GM23338 (cell line): ENCODE measurements at places on chromosomes 7 and 10.

GRCh38 chr7:49166441-49166840, 242.1 kb downstream of the CDC14C start:
- peak; percentile 71 for DNase-seq

- no peak for DNase-seq
Observed at GRCh38 chr10:126235091-126235978, 152.9 kb downstream of the ADAM12 start.

- DNase-seq, result peak; percentile 53
Observed at GRCh38 chr7:98110249-98111022, 3.8 kb downstream of the LMTK2 start.

GRCh38 chr10:131102676-131103075, 208.8 kb downstream of the TCERG1L start:
- no peak for DNase-seq

- no peak for DNase-seq
Observed at GRCh38 chr7:77866370-77866769, 67.8 kb downstream of the PHTF2 start.

DNA sequence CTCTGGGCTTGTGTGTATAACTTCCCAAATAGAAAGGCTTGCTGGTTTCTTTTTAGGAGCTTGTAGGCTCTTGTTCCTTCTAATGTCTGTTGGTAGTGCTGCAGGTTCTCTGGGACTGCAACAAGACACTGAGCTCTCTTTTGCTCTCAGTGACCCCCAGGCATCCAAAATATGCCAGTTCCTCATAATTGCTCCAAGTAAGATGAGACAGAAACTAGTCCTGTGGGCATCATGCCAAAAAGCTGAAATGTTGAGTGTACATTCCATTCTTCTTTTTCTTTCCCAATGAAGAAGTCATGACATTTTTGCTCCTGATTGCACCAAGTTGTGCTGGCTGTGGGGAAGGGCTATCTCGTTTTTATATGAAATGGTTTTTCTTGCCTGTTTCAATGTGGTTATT, 7.1 kb upstream of the BTBD16 start:
- DNase-seq, result no peak

- peak; percentile 16 for DNase-seq
Observed at GRCh38 chr10:8035006-8035640, 19.4 kb upstream of the GATA3 start.

DNA sequence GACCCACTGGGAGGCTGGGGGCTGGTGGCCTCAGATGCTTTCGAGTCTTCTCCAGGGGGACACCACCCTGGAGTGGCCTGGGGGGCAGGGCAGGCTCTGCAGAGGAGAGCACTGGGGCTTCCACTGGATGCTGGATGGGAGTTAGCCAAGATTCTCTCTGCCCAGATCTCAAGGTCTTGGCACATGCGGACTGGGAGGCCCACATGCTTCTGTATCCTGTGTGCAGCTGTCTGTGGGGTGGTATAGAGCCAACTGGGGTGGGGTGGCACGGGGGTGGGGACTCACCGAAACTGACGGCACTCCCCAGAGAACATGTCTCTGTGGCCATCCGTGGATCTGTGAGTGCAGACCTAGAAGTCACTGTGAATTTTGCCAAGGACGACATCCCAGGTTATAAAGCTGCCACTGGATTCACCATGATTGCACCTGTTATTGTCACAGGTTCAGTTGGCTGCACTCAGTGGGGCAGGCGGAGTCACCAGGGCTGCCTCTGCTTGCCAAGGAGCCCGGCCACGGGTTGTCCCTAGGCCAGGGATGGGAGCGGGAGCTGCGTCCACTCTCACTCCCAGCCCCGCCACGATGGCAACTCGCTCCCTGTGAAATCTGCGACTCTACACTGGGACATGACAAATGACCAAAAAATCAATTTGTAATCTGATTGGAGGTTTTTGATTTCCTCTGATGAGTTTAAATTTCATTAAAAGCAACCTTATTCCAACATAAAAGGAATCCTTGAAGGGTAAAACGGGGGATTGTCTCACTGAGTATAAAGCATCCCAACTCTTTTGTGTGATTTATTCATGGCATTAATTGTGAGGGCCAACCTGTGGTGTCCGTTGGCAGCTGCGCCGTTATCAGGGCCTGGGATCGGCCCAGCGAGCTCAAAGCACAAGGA, 131.3 kb downstream of the EBF3 start:
- no peak for DNase-seq

DNA sequence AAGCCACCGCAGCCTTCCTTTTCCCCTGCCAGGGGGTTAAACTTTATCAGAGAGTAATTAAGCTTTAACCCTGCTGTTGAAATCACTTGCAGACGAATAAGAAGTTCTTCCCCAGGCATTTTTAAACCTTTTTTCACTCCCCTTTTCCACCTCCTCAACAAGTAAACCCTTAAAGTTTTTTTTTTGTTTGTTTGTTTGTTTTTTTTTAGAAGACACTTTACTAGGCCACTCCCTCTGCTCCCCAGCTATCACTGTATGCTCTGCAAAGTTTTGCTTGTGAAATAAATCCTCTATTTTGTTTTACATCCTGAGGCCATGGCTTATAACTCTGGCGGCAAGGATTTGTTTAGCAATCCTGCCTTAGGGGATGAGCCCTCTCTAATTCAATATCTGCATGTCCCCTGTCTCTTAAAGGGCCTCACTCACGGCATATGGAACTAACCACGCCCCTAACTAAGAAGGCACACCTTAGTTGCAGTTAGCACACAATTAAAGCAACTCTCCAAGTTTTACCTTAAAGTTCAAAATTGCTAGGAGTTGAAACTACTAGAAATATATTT, 1354.7 kb upstream of the LRRTM3 start:
- peak; percentile 64 for DNase-seq

- DNase-seq, result peak; percentile 92
Observed at GRCh38 chr7:51187941-51188340, 128.7 kb downstream of the COBL start.

GRCh38 chr7:41007351-41007751, 695.5 kb downstream of the INHBA start:
- DNase-seq, result no peak

- DNase-seq, result no peak
Observed at GRCh38 chr10:129921801-129922597, 42.1 kb downstream of the EBF3 start.

GRCh38 chr7:69105981-69106380, 492.3 kb upstream of the AUTS2 start:
- no peak for DNase-seq

GRCh38 chr7:122485856-122486255, 181.3 kb upstream of the FEZF1 start:
- no peak for DNase-seq

DNA sequence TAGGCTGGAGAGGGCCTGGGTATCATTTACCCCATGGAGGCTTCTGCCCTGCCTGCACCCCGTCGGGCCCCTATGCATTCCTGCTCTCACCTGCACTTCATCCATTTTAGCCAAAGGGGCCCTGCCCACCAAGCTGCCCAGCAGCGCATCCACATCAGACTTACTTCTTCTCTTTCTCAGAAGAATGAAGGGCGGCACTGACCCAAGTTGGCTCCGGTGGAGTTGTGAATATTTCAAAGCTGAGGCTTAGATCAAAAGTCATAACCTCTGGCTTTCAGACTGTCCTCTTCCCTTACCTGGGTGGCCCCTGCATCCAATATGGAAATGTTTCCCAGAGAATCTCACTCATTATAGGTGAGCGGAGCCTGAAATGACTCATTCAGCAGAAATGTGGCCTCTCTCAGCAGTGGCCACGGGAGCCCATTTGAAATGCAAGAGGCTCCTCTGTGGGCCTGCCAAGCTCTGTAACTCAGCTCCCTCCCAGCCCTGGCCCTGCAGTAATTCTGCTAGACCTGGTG, 117.6 kb upstream of the TCF7L2 start:
- peak; percentile 96 for DNase-seq

DNA sequence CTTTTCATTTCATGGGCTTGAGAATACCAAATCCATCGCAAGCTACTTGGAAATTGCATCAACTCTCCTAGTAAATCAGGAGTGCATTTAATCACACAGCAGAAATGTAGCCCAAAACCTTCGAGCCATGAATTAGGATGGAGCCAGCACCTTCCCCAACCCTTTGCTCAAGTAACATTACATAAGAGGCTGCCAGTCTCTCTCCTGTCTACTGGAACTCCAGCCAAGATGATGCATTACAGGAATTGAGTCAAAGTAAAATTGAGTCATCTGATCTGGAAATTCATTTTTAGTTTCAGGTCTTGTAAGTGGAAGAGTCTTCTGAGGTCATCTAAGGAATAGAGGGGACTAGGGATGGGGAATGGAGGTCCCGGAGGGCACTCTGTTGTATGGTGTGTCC, 69.7 kb upstream of the FHIP2A start:
- no peak for DNase-seq

DNA sequence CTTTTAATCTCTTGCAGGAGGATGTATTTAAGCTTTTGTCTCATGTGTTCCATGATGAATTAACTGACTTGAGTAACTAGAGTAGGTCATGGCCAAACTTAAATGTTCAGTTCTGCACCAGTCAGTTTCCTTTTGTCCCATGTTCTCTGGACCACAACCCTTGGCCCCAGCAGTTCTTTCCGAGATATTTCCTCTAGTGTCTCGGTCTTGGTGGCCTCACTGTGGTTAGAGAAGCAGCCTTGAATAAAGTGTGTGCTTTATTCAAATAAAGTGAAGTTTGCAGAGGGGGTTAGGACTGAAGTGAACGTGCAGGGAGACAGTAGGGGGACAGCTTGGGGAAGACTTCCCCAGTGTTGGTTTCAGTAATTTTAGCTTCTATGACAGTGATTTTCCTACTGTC, 9.3 kb downstream of the ZNF212 start:
- no peak for DNase-seq

DNA sequence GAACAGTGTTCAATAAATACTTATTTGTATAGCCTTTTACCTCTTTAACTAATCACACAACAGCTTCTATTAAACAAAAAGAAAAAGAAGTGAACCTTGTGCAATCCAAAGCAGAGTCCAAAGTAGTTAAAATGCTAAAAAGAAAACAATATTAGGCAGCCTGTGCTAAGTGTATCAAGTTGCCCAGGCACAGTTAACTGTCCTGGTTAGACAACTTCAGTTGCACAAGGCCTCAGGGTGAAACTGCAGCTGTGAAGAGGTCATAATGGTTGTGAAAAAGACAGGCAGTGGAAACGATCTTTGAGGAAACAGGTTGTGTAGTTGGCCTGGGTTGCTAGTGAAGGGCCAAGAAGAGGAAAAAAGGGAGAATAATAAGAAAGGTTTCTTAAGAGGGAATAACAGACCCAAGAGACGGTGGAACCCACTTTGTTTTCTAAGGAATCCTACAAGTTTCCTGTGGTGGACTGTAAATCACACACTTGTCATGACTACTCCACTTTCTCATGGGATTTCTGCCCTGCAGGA, 6.0 kb upstream of the CROT start:
- DNase-seq, result no peak

GRCh38 chr7:102860351-102860811, 52.4 kb upstream of the LRRC17 start:
- no peak for DNase-seq

- DNase-seq, result peak; percentile 25
Observed at GRCh38 chr10:113665806-113666354, 2.0 kb upstream of the NRAP start.

- DNase-seq, result peak; percentile 98
Observed at GRCh38 chr7:100835903-100836811, 8.8 kb upstream of the EPHB4 start.

GRCh38 chr7:150952331-150953050, 25.6 kb downstream of the KCNH2 start:
- no peak for DNase-seq

DNA sequence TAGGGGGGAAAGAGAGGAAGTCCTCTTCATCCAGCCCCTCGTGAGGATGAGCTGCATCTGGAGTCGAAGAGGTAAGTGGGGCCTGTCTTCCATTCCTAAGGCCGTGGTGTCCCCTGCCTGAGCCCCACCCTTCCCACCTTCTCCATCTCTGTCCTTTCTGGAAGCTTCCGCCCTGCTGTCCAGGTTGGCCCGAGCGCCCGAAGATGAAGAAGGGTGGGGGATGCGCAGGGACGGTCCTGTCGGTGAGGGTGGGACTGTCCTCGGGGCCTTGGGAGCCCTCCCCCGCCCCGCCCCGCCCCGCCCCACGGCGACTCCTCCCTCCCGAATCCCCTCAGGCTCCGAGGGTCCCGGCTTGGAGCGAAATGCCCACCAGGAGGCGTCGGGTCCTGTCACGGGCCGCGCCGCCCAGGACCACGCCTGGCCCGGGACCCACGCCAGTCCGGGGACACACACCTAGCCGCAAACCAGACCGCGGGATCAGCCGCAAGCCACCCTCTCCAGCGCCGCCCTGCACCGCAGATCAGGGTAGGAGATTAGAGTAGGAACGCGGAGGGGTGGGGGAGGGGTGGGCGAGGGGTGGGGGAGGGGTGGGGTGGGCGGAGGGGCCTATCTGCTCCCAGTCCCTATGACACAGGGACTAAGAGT, 15.3 kb downstream of the GPRIN2 start:
- DNase-seq, result peak; percentile 89

DNA sequence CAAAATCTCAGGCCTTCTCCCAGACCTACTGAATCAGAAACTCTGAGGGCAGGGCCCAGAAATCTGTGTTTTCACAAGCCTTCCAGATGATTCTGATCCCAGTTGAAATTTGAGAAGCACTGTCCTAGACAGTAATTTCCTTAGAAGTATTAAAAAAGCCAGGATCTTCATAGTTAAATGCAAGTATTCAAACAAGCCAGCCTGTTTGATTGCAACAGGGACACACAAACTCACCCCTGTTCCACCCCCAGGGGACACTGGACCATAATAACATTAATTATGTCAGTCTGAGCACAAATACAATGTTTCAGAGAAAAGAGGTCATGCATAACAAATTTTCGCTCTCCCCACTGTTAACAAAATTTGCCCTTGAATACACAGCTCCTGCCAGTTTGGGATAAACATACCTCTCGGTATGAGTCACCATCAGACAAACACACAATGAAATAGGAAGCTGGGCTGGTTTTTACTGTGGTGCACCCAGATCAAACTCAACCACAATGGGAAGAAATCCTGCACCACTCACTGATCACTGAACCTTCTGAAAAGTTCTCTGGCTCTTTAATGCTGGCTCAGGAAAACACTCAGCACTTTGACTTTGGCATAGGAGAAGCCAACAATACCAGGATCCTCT, 34.3 kb downstream of the ABLIM1 start:
- DNase-seq, result peak; percentile 39

DNA sequence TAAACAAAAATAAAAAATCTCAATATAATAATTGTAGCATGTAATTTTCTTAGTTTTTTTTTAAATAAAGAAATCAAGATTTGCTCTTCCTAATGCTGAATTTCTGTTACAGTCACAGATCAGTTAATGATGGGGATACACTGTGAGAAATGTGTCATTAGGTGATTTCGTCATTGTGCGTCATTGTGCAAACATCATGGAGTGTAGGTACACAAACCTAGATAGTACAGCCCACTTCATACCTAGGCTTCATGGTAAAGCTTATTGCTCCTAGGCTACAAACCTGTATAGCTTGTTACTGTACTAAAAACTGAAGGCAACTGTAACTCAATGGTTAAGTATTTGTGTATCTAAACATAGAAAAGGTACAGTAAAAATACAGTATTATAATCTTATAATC, 74.4 kb upstream of the LSM8 start:
- no peak for DNase-seq

- peak; percentile 38 for DNase-seq
Observed at GRCh38 chr7:142481548-142481947, 223.7 kb upstream of the PRSS58 start.

- peak; percentile 64 for DNase-seq
Observed at GRCh38 chr7:7354674-7355073, 172.3 kb downstream of the C1GALT1 start.
